ENCODE measurements at places on chromosomes 1 and 21.

DNA sequence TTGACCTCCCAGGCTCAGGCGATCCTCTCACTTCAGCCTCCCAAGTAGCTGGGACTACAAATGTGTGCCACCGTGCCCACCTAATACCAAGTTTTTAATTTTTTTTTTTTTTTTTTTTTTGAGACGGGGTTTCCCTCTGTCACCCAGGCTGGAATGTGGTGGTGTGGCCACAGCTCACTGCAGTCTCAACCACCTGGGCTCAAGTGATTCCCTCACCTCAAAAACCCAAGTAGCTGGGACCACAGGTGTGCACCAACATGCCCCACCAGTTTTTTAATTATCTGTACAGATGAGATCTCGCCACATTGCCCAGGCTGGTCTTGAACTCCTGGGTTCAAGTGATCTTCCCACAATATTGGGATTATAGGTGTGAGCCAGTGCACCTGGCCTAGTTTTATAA is 22.7 kb downstream of the PTP4A2 start:
- no peak for DNase-seq

GRCh38 chr1:235917267-235917811 is 50.6 kb upstream of the LYST start:
- DNase-seq = peak; percentile 93

- DNase-seq = no peak
Measured at GRCh38 chr1:107413951-107414350, 273.1 kb downstream of the NTNG1 start.

GRCh38 chr1:1355416-1355815 is 2.9 kb downstream of the MXRA8 start:
- no peak for DNase-seq

- DNase-seq = no peak
Measured at GRCh38 chr1:27719286-27720251, 6.2 kb upstream of the FAM76A start.

GRCh38 chr21:33937931-33938339 is 22.3 kb upstream of the ATP5PO start:
- no peak for DNase-seq

Measured in bone marrow (tissue), 2 donors.